Stimulated activated naive CD8-positive, alpha-beta T cell treated with anti-CD3 and anti-CD28 coated beads, Interleukin-15, amount 100 ng/mL, for 72 hours (primary cell): ENCODE measurements at places on chromosomes 1 and 21.

GRCh38 chr1:177927021-177927596 lies 42.7 kb downstream of the SEC16B start:
- DNase-seq: no peak

GRCh38 chr1:81467383-81467782 lies 333.4 kb upstream of the ADGRL2 start:
- no peak for DNase-seq

- no peak for DNase-seq
Observed at GRCh38 chr1:199172171-199173124, 533.6 kb downstream of the PTPRC start.

DNA sequence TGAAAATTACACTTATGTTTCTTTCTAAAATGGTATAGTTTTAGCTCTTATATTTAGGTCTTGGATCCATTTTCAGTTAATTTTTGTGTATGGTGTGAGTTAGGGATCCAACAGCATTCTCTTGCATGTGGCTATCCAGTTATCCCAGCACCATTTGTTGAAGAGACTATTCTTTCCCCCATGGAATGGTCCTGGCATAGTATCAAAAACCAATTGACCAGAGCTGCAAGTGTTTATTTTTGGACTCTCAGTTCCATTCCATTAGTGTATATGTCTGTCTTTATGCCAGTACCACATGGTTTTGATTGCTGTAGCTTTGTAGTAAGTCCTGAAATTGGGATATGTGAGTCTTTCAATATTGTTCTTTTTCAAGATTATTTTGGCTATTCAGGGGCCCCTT lies 14.3 kb downstream of the TTLL10 start:
- DNase-seq: no peak

DNA sequence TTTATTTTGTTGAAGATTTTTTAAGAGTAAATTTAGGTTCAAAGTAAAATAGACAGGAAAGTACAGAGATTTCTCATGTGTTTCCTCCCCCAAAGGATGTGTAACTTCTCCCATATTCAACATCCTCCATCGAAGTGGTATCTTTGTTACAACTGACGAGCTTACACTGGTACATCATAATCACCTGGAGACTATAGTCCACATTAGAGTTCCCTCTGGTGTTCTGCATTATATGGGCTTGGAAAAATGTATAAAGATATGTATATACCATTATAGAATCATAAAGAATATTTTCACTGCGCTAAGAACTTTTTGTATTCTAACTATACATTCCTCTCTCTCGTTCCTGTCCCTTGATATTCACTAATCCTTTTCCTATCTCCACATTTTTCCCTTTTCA lies 203.7 kb downstream of the AMY1C start:
- no peak for DNase-seq

DNA sequence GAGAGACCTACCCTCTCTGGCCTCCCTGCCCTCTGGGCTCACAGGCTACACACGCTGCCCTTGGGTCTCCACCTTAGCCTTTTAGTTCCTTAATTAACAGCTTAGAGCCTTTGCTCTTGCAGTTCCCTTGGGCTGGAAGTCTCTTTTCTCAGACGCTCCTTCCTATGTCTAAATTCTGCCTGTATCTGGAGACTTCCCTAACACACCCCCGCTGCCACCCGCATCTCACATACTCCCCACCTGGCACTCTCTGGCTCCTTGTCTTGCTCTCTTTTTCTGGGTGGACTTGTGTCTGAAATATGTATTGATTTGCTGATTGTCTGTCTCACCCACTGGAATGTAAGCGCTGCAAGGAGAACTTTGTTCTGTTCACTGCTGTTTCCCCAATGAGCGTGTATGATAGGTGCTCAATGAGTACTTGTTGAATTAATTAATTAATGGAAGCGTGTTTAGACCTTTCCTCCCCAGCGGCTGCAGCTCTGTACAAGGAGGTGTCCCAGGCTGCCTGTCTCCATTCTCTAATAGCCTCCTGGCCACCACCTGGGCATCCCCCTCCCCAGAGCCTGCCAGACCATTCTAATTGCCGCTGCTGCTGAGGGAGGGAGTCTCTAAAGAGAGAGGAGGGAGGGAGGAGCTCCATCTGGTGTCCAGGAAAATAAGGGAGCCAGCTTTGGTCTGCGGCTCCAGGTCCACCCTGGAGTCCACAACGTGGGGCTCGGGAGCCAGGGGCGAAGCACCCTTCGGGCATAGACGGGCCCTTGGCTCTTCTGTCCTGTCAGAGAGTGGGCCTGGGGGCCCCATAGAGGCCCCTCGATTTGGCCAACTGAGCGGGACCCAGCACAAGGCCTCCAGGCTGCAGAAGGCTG lies 95.4 kb downstream of the RNF220 start:
- no peak for DNase-seq

GRCh38 chr1:211938561-211938997 lies 96.8 kb downstream of the INTS7 start:
- no peak for DNase-seq

GRCh38 chr1:179447489-179447888 lies 81.7 kb downstream of the AXDND1 start:
- DNase-seq: no peak

- DNase-seq: peak; percentile 93
Observed at GRCh38 chr1:228457396-228458176, 29.6 kb upstream of the RNF187 start.

GRCh38 chr21:35198565-35198964 lies 149.5 kb upstream of the RUNX1 start:
- no peak for DNase-seq

DNA sequence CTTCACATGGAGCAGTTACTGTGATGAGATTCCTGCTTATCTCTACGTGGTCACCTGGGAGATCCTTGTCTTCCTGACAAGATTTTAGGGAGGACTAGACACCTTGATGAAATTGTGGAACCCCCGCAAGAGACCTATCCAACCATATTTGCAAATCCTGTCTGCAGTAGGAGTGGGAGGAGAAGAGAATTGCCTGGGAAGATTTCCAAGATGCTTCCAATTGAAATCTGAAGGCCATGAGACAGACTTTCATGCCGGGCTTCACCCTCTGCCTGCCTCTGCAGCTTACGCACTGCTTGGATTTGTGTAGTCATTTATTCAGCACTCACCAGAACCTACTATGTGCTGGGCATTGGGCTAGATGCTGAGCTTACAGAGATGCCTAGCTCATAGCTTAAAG lies 106.6 kb downstream of the OMA1 start:
- no peak for DNase-seq

GRCh38 chr21:44443891-44444285 lies 11.4 kb upstream of the LRRC3 start:
- no peak for DNase-seq

DNA sequence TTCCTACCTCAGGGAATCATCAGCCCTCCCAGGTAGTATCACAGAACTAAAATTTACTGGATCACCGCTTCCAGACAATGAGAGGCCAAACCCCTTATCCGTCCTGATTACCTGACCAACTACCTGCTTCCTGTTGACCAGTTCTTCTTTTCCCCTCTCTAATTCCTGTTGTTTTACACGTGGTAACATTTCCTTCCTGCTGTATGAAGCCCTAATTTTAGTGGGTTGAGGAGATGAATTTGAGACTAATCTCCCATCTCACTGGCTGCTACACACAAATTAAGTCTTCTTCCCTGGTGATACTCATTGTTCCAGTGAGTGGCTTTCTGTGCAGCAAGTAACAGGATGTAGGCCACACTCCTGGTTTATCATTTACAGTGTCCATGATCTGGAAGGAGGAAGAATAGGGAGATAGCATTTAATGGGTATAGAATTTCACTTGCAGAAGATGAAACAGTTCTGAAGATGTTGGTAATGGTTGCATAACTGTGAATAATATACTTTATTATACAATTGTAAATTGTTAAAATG lies 2112.9 kb downstream of the NCAM2 start:
- no peak for DNase-seq

GRCh38 chr1:27548858-27549719 lies 54.9 kb downstream of the AHDC1 start:
- DNase-seq: no peak
